ENCODE measurements at places on chromosomes 12 and 14.

GRCh38 chr14:61110316-61111082, 129.5 kb downstream of the SLC38A6 start:
- no peak for DNase-seq

- DNase-seq, result peak; percentile 67
Observed at GRCh38 chr12:8890313-8891085, 23.8 kb upstream of the PHC1 start.

- DNase-seq, result no peak
Observed at GRCh38 chr12:1666685-1667162, 24.1 kb upstream of the ADIPOR2 start.

GRCh38 chr14:71651228-71651627, 281.0 kb upstream of the RGS6 start:
- DNase-seq, result no peak

DNA sequence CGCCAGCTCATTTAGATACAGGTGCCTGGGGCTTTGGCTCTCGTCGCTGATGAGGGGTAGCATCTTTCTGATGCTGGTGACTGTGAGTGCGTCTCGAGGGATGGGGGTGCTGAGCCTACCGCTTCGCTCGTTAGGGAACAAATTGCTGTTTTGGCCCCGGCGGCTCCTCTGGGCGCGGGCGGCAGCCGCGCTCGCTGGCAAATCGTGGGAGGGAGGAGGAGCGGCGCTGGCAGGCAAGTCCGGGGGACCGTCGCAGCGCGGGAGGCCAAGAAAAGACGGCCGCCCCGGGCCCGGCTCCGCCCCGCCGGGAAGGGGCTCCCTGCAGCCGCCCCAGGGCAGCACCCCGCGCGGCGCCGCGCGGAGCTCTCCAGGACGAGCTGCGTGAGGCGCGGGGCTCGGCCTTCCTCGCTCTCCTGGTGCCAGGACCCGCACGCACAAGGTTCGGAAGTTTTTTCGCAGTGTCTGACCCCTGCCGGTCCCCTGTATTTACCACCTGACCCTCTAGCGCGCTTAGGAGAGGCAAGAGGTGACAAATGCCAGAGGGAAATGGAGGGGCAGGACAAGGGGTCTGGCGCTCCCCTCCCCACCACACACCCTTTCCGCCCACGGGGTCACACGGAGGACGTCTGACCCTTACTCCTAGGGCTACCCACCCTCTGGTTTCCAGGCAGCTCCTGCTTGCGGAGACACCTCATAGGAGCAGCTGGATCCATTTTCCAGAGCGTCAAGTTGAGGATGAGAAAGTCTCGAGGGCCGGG, 899 bp upstream of the KCNH3 start:
- peak; percentile 37 for DNase-seq

GRCh38 chr12:42277396-42278127, 39.5 kb upstream of the YAF2 start:
- DNase-seq, result no peak

- no peak for DNase-seq
Observed at GRCh38 chr12:24815114-24815423, 133.8 kb downstream of the BCAT1 start.

DNA sequence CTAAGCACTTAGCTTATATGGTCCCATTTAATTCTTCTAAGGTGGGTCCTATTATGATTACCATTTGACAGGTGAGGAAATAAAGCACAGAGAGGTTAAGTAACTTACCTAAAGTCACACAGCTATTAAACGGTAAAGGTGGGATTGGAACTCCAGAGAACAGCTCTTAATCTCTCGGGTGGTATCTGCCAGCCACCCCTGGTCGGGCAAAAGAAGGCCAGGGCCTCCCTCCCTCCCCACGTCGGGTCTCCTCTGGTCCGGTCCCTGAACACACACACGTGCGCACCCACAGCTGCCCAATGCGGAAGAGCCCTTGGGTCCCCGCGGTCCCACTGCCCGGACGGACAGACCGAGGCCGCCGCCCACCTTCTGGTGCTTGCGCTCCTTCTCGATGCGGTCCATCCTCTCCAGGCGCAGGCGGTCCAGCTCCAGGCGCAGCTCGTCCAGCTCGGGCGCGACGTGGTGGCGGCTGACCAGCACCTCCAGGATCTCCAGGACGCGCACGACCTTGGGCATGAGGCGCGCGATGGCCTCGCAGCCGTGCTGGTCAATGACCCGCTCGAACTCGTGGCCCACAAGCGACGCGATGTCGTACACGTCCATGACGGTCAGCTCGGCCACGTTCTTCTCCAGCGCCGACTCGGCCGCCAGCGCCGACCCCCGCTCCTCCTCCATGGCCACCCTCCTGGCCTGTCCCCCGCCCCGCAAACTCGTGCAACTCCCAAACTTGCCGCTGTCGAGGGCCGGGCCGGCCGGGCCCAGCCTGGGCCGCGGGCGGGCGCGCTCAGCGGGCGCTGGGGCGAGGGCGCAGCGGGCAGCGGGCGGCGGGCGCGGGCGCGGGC, 490 bp downstream of the RILPL1 start:
- peak; percentile 15 for DNase-seq

DNA sequence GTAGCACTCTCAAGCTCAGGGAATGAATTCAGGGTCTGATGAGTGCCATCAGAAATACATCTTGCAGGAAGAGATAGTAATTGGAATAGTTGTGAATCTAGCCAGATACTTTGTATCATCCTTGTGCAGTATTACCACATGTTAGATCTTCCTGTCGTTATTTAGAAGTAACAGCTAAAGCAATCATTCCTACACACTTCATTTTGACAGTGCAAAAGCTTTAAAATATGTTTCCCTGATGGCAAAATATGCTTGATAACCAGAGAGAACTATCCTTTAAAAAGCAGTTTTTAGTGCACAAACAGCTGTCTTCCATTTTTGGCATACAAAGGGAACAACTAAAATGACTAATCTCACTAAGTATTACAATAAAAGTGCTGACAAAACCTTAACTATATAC, 149.5 kb upstream of the SLC38A2 start:
- no peak for DNase-seq

- no peak for DNase-seq
Observed at GRCh38 chr14:55832974-55833373, 253.0 kb downstream of the KTN1 start.

DNA sequence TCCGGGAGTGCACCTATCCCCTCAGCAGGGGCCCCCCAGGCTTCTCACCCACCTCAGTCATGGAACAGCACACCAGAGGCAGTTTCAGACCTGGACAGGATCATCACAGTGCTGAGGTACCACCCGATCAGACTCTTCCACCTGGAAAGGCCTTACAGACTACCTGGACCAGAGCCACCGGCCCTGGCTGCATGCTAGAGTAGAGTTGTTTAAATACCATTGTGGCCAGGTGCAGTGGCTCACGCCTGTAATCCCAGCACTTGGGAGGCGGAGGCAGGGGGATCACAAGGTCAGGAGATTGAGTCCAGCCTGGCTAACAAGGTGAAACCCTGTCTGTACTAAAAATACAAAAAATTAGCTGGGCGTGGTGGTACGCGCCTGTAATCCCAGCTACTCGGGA, 61.5 kb downstream of the TSPAN11 start:
- DNase-seq, result no peak

- no peak for DNase-seq
Observed at GRCh38 chr14:101064718-101065117, 161.2 kb upstream of the RTL1 start.

- DNase-seq, result no peak
Observed at GRCh38 chr12:106238146-106238545, 9.7 kb downstream of the CKAP4 start.

- no peak for DNase-seq
Observed at GRCh38 chr12:112446008-112446725, 27.4 kb downstream of the PTPN11 start.

DNA sequence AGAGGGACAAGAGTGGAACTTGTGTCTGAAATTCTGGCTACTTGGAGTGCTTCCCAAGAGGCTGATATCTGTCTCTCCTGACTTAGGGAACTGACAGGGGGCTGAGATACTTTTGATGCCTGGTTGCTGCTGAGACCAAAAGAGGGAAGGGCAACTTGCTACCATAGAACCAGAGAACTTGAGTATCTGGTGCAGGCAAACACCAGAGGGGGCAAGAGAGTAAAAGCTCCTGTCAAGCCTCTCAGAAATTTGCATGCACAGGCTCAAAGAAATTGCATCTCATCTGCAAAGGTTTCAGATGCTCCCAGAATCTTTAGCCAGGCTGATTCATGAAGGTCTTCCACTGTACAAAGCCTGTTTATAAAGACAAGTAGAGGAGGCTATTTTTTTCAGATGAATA, 391.3 kb upstream of the FOXG1 start:
- no peak for DNase-seq

GRCh38 chr14:26636561-26636960, 38.7 kb upstream of the NOVA1 start:
- no peak for DNase-seq

- no peak for DNase-seq
Observed at GRCh38 chr14:34770901-34771300, 56.5 kb upstream of the CFL2 start.

- DNase-seq, result peak; percentile 16
Observed at GRCh38 chr12:121748571-121749265, 36.2 kb downstream of the TMEM120B start.

- DNase-seq, result no peak
Observed at GRCh38 chr12:69533844-69534243, 51.4 kb upstream of the CCT2 start.

DNA sequence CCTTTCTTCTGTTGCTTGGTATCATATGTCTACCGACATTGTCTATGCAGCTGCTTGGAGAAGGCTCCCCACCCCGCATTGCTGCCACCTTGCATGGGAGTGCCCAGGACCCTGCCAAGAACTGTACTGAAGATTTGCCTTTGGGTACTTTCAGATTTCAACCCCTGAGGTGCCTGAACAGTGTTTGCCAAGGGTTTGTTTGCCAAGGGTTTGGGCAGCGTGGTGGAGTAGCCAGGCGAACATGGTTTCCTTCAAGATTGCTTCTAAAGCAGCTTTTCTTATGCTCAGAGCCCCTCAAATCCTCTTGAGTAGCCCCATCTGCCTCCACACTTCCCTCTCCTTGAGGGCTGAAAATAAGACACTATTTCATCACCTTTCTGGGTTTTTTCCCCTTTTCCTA, 25.3 kb upstream of the CRY1 start:
- DNase-seq, result no peak

GRCh38 chr12:25421651-25422167, 131.4 kb downstream of the LMNTD1 start:
- DNase-seq, result no peak

DNA sequence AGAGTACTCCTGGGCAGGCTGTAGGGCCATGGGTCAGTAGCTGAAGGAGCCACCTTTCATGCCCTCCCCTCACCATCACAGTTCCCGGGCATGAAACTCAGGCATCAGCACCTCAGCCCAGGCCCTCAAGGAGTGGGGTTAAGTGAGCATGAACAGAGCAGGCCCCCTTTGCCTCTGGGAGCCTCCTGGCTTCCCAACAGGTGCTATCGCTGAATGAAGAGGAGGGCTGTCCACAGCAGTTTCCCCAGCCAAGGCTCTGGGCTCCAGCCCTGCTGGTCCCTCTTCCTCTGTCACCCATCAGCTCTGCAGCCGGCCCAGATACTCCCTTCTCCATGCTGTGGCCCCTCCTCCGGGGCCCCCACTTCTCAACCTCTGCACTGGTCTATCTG, 184.3 kb downstream of the ZFP36L1 start:
- DNase-seq, result no peak

Measured in stimulated activated CD4-positive, alpha-beta T cell treated with anti-CD3 and anti-CD28 coated beads, Interleukin-4, amount 100 ng/mL, for 24 hours (primary cell).